COR-L47 (cell line): ENCODE measurements at places on chromosomes 5 and 9.
A peak's percentile ranks its signal among the peaks of the same experiment; 100 is the strongest.

DNA sequence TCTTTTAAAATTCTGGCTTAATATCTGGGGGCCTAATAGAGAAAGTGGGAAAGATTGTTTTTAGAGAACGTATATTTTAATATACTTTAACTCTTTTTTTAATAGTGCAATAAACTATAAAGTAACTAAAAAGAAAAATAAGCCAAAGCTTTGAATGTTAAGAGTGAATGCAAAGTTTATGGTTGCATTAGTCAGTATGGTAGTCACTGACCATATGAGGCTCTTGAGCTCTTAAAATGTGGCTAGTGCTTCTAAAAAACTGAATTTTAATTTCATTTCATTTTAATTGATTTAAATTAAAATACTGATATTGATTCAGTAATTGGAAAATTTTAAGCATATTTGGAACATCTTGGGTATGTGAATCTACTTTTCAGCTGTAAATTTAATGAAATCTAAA is 310.7 kb downstream of the PJA2 start:
- DNase-seq = no peak

DNA sequence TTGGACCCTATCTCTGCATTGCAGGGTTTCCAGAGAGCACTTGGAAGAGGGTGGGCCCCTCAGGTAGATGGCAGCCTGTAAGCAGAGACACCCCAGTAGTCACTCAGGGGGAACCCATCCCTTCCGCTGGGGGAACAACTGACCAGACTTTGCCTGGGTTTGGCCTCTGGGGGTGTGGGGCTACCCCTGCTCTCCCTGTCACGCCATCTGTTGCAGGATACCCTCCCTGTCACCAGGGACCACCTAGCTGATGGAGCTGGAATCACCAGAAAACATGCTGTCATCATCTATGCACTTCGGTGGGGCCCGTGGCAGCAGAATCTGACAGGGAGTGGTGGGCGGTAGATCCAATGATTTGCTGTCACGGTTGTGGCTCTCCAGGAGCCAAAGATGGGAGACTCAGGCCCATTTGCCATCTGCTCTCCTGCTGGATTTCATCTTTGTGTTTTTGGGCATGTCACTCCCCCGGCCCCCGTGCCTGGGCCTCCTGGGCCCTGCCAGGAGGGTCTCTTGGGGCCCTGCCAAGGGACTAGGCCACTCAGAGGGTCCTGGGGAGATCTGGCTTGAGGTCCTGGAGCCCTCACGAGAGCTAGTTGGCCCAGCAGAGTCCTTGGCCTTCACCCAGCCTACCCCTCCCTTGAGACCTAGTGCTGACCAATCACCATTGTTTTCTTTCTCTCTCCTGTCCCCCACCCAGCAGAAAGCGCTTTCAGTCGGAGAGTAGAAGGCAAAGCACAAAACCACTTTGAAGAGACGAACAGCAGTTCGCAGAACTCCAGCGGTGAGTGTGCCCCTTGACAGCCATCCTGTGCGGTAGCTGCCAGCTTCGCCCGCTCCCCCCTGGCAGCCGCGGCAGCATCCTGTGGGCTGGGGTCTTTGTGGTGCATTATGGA is 45.9 kb downstream of the AMBP start:
- DNase-seq = no peak

- no peak for DNase-seq
Observed at GRCh38 chr9:1747417-1747967, 267.7 kb upstream of the SMARCA2 start.

DNA sequence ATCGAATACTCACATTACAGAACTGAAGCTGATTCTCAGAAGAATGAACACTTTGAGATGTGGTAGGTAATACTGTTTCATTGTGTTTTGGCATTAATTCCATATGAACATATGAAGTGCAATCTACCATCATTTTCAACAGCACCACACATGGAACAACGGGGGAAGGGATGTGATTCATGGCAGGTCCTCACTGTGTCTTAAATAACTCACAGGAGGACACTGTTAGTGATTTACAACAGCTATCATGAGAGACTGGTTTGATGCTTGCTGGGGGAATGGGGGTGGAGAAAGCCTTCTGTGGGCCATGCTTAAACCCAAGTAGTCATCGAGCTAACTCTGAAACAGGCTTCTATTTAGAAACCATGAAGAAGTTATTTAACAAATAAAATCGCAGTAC is 232.9 kb downstream of the SPOCK1 start:
- no peak for DNase-seq

DNA sequence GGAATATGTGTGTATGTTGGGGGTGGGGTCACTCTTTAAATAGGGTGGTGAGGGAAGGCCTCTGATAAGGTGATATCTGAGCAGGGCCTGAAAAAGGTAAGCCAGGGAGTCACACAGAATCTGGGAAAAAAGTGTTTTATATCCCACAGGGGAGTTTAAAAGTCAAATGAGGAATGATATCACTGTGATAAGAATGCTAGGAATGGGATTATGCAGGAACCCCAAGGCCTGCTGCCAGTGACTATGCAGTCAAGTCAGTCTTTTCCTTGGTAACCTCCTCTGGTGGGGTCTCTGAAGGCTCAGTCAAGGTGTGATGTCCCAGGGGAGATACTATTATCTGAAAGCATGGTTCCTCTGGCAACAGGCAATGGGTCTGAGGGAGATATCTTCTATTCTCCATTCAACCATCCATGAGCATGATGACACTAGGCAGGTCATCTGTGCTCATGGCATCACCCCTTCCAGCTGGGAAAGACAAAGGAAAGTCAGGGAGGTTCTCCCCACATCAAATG is 53.5 kb downstream of the GRIA1 start:
- no peak for DNase-seq

DNA sequence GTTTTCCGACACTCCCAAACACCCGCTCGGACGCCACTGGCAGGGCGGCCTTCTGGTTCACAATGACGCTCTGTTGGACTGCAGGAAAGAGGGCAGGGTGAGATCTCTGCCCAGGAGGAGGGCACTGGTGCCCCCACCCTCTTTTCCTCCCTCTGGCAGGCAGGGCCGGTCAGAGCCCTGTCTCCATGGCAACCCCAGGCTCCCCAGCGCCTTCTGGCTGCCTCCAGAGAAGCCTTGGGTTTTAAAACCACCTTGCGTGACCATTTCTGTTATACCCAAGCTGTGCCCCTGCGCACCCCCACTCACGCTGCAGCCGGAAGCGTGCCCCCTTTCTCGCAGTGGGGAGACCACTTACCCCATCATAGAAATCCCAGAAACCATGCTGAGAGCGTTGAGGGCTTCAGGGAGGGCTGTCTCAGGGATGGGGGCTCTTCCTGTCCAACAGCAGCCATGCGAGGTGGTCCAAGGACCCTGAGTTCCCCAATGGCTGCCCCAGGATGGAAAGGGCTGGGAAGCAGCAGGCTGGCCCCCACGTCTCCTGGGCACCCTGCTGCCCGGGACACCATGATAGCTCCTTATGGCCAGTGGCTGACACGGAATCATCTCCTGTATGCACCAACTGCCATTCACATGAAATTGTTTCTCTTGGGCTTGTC is 7.3 kb downstream of the C9orf50 start:
- peak; percentile 65 for DNase-seq

GRCh38 chr5:150066901-150067396 is 19.4 kb downstream of the CSF1R start:
- no peak for DNase-seq

- no peak for DNase-seq
Observed at GRCh38 chr5:74370168-74370567, 270.4 kb downstream of the ENC1 start.

GRCh38 chr9:76227156-76227555 is 167.1 kb downstream of the RFK start:
- no peak for DNase-seq

DNA sequence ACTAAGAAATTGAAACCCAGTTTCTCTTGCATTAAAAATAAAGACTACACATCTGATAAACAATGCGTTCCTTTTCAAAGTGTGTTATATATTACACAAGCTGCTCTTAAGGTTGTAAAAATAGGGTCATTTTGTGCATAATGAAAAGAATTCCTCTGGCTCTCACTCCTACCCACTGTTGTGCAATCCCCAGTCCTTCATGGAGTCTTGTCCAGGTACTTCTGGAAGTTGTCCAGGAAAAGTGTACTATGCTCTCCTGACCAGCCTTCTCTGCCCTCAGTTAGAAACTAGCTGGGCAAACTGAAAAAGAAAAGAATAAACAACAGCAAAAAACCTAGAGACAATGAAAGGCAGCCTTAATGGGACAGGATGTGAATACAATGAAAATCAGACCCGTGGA is 345.5 kb upstream of the PAPPA start:
- no peak for DNase-seq

DNA sequence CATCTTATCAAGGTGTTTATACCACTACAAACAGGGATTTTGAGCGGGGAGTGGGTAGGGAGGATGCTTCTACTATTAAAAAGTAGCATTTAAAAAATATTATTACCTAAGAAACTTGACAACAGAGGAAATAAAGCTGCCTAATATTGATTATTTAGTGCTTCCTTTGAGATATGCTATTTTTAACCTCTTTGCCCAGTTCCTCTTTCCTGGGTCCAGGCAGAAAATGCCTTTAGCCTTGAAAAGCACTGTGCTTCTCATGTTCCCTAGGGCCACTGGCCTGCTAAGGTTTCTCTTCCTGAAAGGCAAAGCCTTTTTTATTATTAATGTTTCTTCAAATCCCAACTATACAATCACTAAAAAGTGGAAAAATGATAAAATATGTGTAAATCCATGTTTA is 217.2 kb upstream of the HAPLN1 start:
- no peak for DNase-seq

GRCh38 chr9:136424750-136425362 is 14.4 kb downstream of the PMPCA start:
- DNase-seq = no peak

- DNase-seq = no peak
Observed at GRCh38 chr5:137470111-137470920, 28.8 kb downstream of the SPOCK1 start.
